Stimulated activated CD4-positive, alpha-beta T cell treated with anti-CD3 and anti-CD28 coated beads, Interleukin-4, amount 100 ng/mL, for 1 hour (primary cell): ENCODE measurements at places on chromosomes 5 and 9.

DNA sequence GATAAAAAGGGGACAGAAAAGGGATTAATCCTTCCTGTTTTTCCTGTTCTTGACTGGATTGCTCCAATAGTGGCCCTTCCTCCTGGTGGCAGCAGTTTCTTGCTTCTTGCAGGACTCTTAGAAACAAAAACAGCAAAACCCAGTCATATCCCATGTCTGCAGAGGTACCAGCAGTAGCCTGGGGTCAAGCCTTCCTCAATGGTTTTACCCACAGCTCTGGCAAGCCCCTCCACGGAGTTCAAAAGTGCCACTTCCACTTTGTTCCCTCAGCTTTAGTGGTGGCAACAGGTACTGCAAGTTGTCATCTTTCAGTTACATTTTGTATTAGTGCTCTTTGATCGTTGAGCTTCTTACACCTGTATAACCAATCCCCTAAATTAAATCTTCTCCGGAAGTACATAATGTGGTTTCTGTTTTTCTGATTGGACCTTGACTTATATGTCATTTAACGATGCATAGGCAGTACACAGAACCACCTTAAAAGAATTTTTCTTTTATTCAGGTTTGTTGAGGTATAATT, 8.7 kb upstream of the RANBP6 start:
- no peak for DNase-seq

- no peak for DNase-seq
Measured at GRCh38 chr5:76662521-76662920, 39.3 kb upstream of the F2RL2 start.

GRCh38 chr9:105683688-105684275, 10.6 kb upstream of the TMEM38B start:
- no peak for DNase-seq

GRCh38 chr5:58462154-58462553, 2.3 kb upstream of the PLK2 start:
- DNase-seq, result no peak

DNA sequence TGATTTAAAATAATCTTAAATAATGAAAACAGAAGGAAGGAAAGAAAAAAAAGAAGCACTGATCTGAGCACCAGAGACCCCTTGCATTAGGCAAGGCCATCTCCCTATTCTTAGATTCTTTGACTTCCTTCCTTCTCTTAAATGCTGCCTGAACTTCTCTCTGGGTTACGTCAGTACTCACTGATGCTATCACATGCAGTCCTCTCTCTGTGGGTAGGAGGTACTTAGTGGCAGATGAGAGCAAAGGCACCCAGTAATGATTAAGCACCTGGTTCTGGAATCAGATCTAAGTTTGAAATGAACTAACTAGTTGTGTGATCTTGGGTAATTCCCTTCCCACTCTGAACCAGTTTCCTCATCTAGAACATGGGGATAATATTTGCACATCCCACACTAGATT, 110.3 kb upstream of the TBC1D2 start:
- DNase-seq, result no peak

DNA sequence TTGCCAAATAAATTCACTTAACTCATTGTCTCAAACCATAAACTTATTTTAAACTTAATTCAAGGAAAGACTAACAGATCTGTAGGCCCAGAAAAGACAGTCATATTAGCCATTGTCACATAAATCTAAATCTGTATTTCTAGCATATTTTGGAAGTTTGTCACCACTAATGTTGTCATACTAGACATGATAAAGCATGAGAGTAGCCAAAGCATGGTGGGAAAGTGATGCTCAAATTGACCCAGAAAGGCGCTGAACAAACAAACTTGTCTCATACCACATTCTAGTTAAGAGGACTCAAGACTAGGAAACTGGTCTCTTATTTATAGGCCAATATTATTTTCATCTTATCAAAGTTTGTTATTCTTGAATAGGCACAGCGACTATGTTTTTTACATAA, 99.4 kb downstream of the VCAN start:
- DNase-seq, result no peak

GRCh38 chr5:88872971-88873370, 10.0 kb downstream of the MEF2C start:
- DNase-seq, result no peak

DNA sequence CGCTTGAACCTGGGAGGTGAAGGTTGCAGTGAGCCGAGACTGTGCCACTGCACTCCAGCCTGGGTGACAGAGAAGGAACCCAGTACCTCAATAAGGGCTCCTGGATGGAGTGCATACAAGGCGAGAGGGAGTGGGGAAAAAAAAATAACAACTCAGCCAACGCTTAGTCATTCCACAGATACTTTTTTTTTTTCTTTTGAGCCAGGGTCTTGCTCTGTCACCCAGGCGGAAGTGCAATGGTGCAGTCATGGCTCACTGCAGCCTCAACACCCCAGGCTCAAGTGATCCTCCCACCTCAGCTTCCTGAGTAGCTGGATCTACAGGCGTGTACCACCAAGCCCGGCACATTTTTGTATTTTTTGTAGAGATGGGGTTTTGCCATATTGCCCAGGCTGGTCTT, 59.5 kb upstream of the GGTA1 start:
- DNase-seq, result no peak

DNA sequence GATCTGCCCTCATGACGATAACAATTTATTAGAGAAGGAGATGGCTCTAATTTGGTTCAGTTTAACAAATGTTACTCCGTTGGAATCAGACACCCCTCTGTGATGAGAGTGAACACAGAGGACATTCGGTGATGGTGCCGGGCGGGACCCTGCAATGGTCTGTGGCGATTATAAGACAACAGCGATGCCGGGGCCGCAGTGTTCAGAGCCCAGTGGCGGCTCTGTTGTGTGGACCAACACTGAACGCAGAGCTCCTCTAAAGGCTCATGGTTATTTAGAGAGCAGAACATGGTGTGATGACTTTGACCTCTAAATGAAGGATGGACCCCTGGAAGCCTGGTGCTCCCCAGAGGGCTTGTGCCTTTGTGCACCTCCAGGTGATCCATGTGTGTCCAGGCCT, 21.2 kb downstream of the UBE2QL1 start:
- DNase-seq, result no peak

- no peak for DNase-seq
Measured at GRCh38 chr9:69264526-69264925, 60.5 kb upstream of the ENTREP1 start.

DNA sequence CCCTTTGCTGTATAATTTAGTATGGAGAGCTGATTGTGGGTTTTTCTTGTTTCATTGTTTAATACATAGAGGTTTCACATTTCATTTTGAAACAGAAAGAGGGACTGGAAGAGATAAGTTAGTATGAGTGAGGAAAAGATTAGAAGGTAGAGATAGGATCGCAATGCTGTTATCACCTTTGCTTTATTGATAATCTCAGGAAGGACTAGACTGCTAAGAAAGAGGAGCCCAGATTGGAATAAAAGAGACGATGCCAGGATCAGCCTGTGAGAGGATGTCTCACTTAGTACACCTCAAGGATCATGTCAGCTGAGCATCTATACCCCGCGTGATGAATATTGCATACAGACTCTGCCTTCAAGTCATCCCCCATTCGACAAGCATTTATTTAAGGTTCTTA, 178.0 kb upstream of the DMAC1 start:
- no peak for DNase-seq

DNA sequence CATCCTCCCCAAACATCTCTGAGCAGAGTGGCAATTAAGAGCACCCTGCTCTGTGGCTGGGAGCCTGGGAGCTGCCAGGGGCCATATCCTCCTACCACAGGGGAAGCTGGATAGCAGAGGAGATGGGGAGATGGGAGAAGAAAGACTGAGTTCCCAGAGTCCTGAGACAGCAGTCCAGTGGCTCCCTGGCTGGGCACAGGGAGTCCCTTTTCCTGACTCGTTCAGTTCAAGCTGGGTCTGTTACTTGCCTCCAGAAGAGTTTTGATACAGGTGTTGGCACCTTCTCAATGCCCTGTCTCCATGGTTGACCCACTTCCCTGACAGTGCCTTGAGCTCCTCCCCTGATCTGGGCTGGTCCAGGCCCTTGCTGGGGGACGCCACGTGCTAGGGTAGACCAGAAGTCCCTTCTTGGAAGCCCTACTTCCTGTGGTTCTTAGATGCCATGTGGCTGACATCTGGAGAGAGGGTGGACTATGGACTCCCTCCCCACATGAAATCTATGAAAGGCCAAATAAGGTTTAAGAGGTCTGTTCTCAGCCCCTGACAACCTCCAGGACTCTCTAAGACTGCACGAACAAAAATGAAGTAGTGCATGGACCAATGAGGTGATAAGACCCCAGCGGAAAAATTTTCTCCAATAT, 166.2 kb downstream of the AUH start:
- no peak for DNase-seq

DNA sequence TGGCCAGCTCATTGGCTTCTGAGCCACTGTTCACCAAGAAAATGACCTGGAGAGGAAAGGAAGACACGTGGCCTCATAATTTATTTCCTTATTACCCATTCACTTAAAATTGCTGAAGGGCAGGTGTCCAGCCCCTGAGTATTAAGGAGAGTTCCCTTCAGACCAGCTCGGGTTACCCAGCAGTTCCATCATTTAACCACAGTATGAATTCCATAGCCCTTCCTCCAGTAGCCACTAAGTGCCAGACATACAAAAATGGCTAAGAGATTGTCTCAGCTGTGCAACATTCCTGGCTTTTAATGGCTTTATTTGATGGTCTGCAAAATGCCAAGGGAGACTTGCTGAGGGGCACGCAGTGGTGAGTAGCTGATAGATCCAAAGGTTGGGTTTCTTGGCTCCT, 12.5 kb downstream of the AGXT2 start:
- DNase-seq, result no peak

- DNase-seq, result no peak
Measured at GRCh38 chr5:21646469-21646868, 1206.7 kb downstream of the CDH12 start.

DNA sequence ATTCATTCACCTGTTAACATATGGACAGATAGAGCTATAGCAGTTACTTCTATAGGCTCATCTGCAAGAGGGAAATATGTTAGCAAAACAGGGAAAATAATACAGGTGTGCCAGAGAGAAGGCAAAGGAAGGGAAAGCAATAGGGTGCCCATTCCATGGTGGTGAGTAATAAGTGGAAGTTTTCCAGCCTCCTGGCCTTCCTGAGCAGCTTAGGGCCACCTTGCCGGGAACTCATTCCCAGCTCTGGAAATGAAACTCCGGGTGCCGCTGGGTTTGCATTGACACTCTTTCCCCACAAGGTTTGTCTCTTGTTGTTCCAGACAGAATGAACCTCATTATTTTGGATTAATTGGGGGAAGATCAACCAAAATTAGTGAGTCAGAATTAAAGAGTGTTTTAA, 58.4 kb downstream of the SLC1A3 start:
- DNase-seq, result no peak

DNA sequence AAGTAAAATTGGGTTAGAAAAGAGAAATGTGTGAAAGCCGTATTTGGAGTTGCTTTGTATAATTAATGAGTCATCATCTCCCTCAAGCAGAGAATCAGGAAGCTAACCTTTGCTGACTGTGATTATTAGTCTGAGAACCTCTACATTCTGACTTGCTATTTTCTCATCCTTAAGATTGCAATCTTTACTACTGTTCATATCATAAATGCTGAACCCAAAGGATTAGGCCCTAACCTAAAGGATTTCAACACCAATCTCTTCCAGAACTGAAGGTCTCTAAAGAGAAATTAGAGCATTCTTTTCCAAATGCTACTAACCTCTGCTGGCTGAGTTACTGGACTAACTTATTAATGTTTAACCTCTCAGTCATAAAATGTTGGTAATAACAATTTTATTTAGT, 538.1 kb upstream of the MEF2C start:
- no peak for DNase-seq

DNA sequence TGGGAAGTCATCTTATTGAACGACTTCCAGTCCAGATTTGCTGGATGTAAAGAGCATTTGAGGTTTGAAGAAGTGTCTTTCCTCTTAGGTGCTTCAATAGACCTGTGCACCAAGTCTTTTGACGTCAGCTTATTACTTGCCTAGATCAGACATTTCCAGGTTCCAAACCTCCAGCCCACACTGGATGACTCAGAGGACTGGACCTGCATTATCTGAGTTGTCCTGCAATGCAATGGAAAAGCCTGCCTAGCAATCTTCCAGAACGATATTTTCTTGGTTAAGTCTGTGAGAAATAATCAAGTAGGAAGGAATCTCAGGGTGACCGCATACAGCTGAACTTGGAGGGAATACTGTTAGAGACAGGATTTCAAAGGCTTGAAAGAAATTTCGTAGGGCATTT, 147.2 kb upstream of the MOCS2 start:
- DNase-seq, result no peak

GRCh38 chr9:75429531-75430475, 341.5 kb downstream of the OSTF1 start:
- no peak for DNase-seq

- DNase-seq, result no peak
Measured at GRCh38 chr5:31273631-31274378, 80.3 kb downstream of the CDH6 start.

DNA sequence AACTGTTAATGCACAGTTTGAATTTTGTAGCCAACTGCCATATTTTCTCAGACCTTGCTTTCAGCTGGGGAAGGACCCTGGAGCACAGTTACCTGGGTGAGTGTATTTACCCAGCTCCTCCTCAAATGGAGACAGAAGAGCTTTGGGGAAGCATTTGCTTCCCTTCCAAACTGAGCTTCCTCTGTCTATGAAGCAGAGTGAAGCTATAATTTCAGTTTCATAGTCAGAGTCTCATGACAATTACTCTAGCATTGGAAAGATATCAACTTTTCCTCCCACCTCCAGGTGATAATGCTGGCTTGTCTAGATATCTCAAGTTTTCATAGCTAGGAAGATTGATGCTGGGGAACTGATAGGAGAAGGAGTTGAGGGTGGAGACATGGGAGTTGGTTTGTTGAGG, 406.4 kb upstream of the CLINT1 start:
- DNase-seq, result no peak

DNA sequence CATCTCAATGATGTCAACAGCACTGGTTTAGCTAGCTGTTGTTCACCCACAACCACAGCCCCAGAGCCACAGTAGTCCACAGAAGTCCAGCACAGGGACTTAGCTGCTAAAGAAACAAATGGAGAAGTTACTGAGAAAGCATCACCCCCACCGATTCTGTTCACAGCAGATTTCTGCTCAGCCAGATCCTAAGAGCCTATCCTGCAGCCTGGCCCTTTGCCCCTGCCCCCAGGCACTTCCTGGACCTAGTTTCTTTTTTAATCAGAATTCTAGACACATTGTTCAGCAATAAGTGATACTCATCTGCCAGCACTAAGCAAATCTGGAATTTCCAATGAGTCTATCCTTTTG, 7.4 kb downstream of the B4GALT1 start:
- DNase-seq, result peak; percentile 56

DNA sequence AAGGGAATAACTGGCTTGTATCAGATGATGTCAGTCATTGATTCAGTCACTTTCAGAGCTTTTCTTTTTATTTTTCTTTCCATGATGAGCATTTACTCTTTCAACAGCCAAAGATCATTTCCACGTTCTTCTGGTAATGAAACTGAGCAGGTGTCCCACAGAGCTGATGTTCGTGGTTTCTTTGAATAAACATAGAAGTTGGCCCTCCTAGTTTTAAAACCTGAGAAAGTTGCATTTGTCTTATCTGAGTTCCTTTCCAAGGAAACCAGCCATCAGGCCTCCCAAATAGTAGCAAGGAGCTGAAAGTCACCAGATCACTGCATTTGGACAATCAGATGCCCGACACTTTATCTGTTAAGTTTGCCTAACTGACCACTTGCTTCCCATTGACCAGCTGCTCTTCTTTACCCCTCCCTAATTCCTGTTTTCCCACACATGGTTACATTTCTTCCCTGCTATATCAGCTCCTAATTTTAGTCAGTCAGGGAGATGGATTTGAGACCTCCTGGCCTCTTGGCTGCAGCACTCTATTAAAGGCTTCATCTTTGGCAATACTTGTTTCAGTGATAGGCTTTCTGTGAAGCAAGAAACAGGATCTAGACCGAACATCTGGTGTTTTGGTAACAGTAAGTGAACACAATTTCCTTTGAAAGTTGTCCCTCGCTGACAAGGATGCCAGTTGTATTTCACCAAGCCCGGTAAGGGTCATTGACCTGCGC, 420.8 kb downstream of the CHSY3 start:
- no peak for DNase-seq
